ENCODE measurements at places on chromosomes 2 and 18.
A peak's percentile ranks its signal among the peaks of the same experiment; 100 is the strongest.

- DNase-seq, result no peak
Measured at GRCh38 chr2:206266130-206267125, 8.0 kb upstream of the ZDBF2 start.

- no peak for DNase-seq
Measured at GRCh38 chr2:188187726-188188125, 103.9 kb upstream of the GULP1 start.

DNA sequence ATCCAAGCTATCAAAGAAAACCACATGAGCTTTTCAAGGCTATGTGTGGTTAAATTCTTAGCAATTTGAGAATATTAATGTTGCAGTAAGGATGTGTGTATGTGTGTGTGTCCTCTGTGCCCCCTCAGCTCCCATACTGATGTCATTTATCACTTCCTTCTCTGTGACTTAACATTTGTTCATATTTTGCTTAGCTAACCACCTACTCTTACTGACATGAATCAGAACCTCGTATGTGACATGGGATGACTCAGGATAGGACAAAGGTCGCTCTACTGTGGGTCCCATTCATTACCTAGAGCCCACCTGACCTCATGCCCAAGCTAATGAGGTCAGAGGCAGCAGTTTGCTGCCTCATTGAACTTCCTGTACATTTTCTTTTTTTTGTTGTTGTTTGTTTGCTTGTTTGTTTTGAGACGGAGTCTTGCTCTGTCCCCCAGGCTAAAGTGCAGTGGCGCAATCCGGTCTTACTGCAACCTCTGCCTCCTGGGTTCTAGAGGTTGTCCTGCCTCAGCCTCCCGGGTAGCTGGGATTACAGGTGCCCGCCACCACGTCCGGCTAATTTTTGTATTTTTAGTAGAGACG, 36.3 kb downstream of the MOGAT1 start:
- DNase-seq, result no peak

DNA sequence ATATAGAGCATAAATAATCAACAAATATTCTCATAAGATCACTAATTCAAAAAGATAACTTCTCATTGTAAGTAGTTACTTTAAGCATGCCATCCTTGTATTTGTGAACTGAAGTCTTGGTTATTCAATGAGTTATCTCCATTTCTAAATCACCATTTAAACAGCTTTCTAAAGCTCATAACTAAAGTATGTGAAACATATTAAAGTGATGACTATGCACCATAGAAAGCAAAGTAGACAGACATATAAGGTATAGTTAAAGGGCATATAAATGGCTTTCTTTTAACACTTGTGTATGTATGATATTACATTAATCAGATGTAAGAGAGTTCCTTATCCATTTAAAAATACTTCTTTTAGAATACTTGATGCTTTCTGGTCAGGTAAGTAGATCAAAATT, 83.5 kb downstream of the IKZF2 start:
- no peak for DNase-seq

GRCh38 chr2:42602218-42602875, 33.9 kb downstream of the MTA3 start:
- peak; percentile 80 for DNase-seq

DNA sequence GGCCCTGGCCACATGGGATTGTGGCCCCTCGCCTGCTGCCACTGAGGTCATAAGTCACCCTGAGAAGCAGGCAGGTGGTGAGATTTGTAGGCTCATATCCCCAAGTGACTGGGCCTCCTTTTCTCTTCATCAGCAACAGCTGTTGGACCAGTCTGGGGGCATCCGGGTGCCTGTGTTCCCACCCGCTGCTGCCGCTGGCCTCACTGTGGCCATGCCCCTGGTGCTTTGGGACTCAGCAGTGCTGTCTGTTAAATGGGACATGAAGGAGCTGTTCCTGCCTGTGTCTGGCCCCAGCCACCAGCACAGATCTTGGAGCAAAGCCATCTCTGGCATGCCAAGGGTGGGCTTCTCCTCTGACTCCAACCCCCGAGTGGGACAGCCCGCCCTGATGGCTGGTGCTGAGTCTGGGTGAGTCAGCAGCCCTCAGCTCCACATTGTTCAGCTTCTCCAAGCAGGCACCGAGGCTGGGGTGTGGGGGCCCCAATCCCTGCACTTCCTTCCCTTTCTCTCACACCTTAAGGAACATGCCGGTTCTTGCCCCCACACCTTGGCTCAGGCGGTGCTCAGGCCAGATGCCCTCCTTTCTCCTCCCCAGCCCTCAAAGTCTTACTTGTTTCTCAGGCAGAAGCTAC, 207.9 kb downstream of the GLI2 start:
- DNase-seq, result no peak

GRCh38 chr2:164934401-164935117, 20.8 kb downstream of the SLC38A11 start:
- peak; percentile 25 for DNase-seq

DNA sequence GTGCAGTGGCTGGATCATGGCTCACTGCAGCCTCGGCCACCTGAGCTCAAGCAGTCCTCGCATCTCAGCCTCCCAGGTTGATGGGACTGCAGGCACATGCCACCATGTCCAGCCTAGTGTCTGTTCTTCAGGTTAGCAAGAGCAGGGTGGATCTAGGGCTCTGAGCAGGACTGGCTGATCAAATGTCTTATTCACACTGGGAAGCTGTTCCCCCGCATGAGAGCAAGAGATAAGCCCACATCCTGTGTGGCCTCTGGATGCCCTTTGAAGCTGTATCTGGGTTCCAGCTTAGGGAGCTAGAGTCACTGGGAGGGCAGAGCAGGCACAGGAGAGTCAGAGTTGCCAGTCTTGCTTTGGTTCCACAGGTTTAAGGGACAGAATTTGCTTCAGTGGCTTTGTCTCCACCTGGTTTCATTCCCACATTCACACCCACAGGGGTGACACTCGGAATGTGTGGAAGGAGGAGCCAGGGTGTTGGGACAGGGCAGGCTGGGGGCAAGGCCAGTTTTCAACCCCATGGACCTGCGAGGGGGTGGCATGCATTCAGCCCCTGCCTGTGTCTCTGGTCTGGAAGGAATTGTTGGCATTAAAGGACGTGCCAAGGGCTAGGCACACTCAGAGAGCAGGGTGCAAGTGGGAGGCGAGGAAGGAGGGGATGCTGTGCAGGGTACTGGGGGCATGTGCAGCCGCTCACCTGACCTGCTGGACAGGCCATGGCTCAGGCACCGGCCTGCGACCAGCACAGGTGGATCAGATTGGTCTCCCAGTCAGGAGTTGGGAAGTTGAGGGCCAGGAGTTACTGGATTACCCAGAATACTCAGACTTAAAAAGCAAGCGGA, 24.5 kb downstream of the PTPN18 start:
- DNase-seq, result no peak

DNA sequence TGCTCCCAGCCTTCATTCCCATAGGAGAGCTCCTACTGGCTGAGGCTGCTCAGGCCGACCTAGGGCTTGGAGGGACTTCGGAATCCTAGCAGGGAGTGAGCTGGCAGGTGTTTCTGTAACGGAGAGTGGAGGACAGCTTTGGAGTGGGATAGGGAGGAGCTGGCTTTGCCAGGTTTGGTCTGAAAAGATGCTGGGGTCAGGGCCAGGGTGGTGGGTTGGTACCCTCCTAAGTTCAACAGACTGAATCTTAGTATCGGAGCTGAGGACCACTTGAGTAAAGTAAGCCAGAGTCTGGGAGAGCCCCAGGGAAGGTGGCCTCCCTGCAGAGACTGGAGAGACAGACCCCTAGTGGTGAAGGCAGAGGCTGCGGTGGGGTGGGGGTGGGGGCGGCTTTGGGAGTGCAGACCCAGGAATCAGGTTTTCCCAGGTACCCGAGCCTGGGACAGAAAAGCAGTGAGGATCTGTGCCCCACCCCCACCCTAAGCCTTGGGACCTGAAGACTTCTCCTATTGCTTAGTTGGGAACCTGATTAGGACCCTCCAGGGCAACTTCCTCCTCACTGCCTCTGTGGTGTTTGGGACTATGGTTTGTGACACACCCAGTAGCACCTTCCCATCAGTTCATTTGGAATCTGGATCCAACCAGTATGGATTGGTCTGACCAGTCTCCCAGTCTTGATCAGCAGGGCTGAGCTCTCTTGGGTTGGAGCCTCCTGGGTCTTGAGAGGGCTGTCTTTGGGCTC, 3.0 kb downstream of the CNNM4 start:
- no peak for DNase-seq

DNA sequence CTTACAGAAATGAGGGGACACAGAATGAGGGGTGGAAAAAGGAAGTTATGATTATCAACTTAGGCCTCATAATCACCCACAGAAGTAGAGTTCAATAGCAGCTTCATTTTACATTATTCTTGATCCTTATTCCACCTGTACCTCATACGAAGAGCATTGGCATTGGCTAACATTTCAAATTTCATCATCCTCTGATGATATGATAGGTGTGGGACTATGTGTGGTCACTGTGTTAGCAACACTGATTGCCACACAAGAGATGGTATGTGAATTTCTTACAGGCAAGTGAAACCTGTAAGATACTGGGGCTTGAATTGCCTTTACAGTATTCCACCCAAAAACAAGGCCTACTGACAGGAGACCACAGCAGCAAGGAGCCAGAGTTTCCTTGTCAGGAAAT, 14.0 kb upstream of the HAT1 start:
- DNase-seq, result no peak

DNA sequence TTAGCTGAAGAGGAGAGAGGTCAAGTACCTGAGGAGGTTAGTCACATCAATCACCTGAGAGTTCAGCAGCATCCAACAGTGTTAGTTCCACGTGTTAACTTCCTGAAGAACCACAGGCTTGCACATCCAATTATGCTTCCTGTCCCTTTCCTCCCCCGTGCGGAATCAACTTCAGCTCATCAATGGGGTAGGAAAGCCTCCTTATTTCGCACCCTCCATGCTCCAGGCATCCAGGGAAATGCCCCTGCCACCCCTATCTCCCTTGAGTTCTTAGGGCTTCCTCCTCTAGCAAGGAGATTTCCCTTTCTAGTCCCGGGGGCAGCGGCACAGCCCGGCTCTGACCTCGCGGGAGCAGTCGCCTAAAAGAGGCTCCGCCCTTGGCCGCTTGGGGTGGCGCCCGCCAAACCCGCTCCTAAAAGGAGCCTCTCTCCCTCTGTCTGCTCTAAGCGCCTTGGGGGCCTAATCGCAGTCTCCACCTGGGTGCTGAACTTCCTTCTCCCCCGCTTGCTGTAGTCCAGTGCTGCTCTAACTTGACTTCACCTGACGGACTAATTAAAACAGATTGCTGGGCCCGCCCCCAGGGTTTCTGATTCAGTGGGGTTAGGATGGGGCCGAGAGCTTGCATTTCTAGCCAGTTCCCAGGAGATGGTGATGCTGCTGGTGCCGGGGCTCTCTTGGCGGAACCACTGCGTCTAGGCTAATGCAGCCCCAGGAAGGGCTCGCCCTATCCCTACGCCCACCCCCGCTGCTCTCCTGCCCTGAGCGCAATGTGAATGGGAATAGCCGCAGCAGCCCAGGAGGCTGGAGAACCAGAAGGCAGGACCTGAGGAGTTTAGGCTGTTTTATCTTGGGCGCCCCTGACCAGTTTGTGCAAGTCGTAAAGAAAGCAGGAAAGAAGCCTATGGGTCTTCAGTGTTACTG, 3.4 kb upstream of the TET3 start:
- peak; percentile 25 for DNase-seq
